ENCODE measurements at places on chromosomes 1 and 21. TPM values are rescaled to one million over a fixed set of nuclear protein-coding genes. Genes with fewer than 3 reads are reported as not detected.

The ST6GALNAC5 gene
- 1.1 TPM for total RNA-seq

The OLFML2B gene
- 13.5 TPM for total RNA-seq

The FAM72B gene
- 3.3 TPM for total RNA-seq

The RIPPLY3 gene
- total RNA-seq = not detected

The OR2T35 gene
- not detected for total RNA-seq

Measured in aortic smooth muscle cell (primary cell).